ENCODE measurements at places on chromosomes 12 and 14.

- DNase-seq: no peak
Observed at GRCh38 chr12:67377541-67377940, 108.4 kb downstream of the CAND1 start.

DNA sequence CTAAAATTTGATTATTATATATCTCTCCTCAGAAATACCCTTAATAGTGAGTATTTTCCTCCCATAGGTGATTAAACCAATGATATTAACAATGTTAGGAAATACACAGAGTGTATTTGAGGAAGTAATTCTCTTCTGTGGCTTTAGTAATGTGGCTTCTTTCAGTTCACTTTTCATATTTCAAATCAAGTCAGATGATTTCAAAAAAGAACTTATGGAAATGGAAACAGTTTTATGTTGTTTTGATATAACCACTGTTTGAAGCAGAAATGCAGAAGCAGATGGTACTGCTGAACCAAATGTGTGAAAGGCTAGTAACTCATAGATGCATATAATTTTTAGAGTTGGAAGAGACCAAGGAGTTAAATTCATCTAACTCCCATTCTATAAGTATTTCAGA is 1.9 kb upstream of the GPR33 start:
- no peak for DNase-seq

- DNase-seq: no peak
Observed at GRCh38 chr12:120529641-120530417, 871 bp upstream of the COQ5 start.

GRCh38 chr12:45730348-45731189 is 1.1 kb downstream of the ARID2 start:
- DNase-seq: peak; percentile 38

- no peak for DNase-seq
Observed at GRCh38 chr12:19065223-19065622, 64.3 kb upstream of the PLEKHA5 start.

- DNase-seq: no peak
Observed at GRCh38 chr12:106245767-106246166, 2.1 kb downstream of the CKAP4 start.

- no peak for DNase-seq
Observed at GRCh38 chr12:102970780-102971179, 13.3 kb downstream of the ASCL1 start.

GRCh38 chr12:8890313-8891085 is 23.8 kb upstream of the PHC1 start:
- peak; percentile 59 for DNase-seq

GRCh38 chr12:50747817-50748216 is 16.1 kb upstream of the ATF1 start:
- DNase-seq: no peak

DNA sequence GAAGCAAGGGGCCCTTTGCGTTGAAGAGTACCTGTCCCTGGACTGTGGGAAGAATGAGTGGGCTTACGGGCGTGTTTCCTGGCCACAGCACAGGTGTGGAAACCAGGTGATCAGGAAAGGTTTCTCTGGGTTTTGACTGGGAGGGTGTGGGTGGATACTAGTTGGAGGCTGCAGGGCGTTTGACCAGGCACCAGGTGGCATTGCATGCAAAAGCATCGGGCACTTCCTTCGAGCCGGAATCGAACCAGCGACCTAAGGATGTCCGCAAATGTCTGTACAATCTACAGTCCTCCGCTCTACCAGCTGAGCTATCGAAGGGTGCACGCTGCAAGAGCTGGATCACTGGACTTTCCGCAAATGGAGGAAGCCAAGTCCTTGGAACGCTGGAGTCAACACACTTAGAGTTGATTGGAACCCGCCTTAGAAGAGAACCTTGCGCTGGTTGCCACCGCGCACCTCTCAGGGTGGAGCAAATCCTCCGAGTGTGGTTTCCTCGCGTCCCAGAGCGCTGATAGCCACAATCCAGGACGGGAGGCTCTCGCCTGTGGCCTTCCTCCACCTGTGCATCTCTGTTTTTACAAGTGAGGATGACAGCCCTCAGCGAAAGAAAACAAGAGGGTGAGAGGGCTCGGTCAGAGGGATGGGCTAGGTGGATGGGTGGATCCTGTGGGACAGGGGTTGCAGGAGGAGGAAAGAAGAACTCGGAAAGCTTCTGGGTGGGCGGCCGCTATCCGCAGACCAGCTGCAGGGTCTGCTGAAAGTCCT is 21.2 kb upstream of the RNASE4 start:
- DNase-seq: peak; percentile 62

DNA sequence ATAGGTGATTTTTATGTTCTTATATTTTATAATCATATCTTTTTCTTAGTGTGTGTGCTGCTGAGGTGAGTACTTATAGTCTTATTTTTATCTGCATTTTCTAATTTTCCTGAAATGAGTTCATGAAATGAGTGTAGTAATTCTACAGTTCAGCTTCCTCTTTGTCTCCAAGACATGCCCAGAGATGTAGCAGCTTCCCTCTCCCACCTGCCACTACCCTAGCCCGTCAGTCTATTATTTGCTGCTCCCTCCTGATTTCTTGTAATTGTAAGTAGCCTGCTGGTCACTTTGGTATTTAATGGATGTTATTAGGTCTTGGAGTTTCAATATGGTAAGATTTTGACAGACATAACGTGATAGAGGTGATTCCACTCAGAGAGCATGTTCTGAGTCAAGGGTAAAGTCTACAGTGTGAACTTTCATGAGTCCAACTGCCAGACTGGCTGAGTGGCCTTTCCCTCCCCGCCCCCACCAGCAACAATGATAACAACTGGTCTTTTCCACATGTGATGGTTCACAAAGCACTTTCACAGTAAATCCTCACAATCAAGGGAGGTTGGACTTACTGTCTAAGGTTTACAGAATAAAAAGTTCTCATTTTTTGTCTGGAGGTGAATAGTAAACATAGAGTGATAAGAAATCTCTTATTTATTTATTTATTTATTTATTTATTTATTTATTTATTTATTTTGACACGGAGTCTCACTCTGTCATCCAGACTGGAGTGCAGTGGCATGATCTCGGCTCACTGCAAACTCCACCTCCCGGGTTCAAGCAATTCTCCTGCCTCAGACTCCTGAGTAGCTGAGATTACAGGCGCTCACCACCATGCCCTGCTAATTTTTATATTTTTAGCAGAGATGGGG is 4.2 kb upstream of the RIPK3 start:
- DNase-seq: no peak

GRCh38 chr14:89542786-89543424 is 125.9 kb upstream of the FOXN3 start:
- DNase-seq: no peak

- no peak for DNase-seq
Observed at GRCh38 chr14:71190770-71191374, 283.6 kb downstream of the PCNX1 start.

DNA sequence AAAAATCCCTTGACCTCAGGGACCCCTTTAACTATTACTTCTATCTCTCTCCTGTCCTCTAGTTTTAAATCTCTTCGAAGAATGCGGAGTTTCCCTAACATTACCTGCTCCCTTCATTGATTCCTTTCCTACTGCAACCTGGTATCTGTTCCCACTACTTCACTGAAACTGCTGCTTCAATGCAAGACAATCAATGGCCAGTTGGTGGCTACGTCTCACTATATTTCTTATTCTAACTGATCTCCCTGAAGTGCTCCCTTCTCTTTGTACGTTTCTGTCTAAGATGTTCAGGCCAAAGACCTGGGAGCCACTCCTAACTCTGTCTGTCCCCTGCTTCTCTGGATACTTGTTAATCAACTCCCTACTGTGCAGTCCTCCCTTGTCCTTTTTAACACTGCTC is 10.3 kb upstream of the KCNA1 start:
- DNase-seq: no peak

DNA sequence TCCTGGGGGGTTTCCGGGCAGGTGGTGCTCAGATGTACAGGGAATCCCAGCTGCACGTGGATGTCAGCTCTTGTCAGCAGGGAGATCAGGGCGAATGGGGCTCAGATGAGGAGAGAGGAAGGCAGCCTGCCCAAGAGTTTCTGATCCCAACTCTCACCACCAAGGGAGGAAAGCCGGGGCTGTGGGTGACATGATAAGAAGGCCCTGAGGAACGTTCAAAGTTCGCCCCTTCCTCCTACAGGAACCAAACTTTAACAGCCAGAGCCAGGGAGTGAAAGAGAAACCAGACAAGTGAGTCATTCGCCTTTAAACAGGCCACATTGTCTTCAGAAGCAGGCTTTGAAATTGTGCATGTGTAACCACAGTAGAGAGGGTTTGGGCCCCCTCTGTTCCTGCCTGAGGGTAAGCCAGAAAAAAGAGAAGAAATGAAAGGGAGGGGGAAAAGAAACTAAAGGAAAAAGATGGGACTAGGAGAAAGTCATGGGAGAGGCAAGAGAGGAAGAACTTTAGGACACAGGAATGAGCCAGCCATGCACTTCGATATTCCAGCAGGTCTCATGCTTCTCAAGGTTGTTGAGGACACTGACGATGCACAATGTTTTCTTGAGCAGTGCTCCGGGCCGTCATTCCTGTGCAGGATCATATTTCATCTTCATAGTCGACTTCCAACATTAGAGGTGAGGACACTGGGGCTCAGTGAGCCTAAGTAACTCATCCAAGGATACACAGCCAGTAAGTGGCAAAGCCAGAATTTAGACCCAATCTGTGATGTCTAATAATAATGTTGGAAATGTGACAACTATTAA is 691.4 kb upstream of the TBX3 start:
- DNase-seq: no peak

- no peak for DNase-seq
Observed at GRCh38 chr14:98950353-98950895, 321.6 kb downstream of the BCL11B start.

- no peak for DNase-seq
Observed at GRCh38 chr12:71666259-71666658, 2.2 kb downstream of the THAP2 start.

DNA sequence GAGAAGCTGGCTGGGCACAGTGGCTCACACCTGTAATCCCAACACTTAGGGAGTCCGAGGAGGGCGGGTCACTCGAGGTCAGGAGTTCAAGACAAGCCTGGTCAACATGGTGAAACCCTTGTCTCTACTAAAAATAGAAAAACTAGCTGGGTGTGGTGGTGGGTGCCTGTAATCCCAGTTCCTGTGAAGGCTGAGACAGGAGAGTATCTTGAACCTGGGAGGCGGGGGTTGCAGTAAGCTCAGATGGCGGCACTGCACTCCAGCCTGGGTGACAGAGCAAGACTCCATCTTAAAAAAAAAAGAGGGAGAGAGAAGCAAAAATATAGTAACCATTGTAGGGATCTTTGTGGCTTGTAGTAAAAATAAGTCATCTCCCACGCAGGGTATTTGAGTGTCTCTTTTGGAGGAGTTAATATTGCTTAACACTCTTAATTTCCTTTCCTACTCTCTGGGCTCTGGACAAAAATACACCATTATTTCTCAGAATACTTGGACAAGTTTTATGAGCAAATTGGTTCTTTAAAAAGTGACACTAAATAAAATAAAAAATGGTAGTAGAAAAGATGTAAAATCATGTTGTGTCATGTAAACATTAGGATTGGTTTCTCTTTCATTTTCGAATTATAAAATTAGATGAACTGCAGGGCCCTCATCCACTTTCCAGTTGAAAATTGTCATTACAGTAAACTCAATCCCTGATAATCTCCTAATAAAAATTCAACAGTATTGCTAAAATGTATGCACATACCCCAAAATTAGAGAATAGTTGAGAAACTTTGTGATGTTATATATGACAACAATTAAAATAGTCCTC is 61.1 kb upstream of the C12orf71 start:
- no peak for DNase-seq

- no peak for DNase-seq
Observed at GRCh38 chr12:10211101-10211939, 1.4 kb upstream of the GABARAPL1 start.

- no peak for DNase-seq
Observed at GRCh38 chr14:93715279-93715927, 72.9 kb downstream of the PRIMA1 start.

DNA sequence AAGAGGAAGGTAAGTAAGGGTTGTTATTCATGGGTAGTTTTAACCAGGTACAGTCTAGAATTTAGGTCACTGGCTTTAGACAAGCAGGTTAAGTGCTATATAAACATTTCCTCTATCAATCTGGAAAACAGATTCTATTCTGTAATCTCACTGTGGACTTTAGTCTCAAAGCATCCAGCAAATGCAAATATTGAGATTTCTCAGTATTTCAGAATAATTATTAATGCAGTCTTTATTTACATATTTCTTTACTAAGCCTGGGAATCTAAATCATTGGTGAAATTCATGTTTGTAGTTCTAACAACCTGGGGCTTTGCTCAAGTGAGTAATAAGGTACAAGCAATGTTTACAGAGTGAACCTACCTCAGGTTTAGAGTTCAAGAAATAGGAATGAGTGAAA is 61.9 kb downstream of the SLC41A2 start:
- DNase-seq: no peak

- no peak for DNase-seq
Observed at GRCh38 chr14:74921053-74921620, 1.9 kb downstream of the RPS6KL1 start.

DNA sequence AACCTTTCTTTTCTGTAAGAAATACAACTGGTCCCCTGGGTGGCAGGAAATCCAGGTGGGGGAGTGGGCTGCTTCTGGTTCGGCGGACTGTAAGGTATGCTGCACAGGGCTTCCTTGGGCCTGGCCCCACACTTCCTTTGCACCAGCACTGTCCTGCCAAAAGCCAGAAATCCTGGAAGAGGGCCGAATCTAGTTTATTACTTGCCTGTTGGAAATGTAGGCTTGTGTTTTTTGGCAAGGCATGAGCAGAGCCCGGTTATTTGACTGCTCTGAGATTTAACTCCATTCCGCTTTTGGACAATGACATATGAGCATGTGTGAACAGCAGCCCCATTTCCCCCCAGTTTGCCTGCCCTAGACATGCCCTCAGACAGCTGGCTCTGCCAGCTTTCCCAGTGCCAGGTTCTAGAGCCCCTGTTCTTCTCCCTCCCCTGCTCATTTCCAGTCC is 86.6 kb downstream of the BORCS5 start:
- no peak for DNase-seq

- DNase-seq: no peak
Observed at GRCh38 chr14:79293482-79294177, 917.7 kb downstream of the DIO2 start.

DNA sequence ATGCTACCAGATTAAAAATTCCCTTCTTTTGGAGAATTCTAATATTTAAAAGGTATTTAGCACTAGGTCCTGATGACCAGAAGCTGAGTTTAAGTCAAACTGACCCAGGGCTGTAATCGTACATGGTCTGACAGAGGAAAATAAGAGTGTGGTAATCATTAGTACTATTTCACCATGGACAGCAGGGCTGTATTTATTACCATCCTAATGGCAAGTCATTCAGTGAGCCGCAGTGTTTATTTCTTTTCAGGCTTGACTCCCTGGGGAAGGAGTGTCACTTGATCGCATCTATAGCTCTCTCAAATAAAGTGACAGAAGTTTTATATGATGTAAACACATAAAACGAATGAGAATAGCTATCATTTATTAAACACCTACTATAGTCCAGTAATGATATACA is 261.8 kb downstream of the BTG1 start:
- DNase-seq: no peak

GRCh38 chr12:54006559-54007220 is 2.1 kb upstream of the HOXC8 start:
- no peak for DNase-seq

- no peak for DNase-seq
Observed at GRCh38 chr14:91361233-91361811, 56.3 kb downstream of the CCDC88C start.
